ENCODE measurements at places on chromosomes 5 and 9. TPM values are rescaled to one million over a fixed set of nuclear protein-coding genes. Genes with fewer than 3 reads are reported as not detected.
A peak's percentile ranks its signal among the peaks of the same experiment; 100 is the strongest.

Gene SLC34A1
- 181 TPM for polyA plus RNA-seq

Gene DDX41
- 107 TPM for polyA plus RNA-seq

Gene LCN2
- 1.2 TPM for polyA plus RNA-seq

- DNase-seq = no peak
Measured at GRCh38 chr5:39657943-39658342, 233.2 kb upstream of the DAB2 start.

- DNase-seq = no peak
Measured at GRCh38 chr5:114434396-114435219, 72.7 kb downstream of the KCNN2 start.

DNA sequence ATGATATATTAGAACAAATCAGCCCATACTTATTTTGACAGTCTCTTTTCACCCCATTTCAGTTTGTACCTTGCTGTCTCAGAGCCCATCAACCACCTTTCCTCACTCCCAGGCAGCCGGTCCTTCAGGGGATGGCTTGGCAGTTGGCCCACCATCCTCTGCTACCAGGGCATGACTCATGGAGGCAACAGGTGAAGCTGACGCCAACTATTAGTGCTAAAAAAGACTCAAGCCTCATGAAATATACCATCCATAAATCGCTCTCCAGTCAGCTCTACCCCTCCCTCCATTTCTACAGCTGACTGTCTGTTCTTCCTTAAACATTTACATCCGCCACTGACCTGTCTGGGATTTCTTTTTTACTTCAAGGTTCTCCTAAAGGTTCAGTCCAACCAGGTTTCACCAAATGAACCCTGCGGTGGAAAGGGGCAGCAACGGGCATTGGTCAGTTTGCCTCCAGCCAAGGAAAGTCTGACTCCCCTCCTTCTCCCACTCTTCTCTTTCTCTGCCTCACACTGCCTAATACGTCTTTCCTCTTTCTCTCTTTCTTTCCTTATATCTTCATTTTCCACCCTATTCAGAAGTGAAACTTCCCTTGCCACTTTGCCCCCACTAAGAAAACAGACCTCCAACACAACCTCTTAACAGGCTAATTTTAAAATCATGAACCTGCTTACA, 439.1 kb downstream of the RAB3C start:
- DNase-seq = no peak

GRCh38 chr9:35537913-35538312, 48.0 kb downstream of the RUSC2 start:
- no peak for DNase-seq

Gene NUTM2G
- polyA plus RNA-seq = 0.31 TPM

GRCh38 chr5:56951126-56951945, 587 bp downstream of the MIER3 start:
- DNase-seq = peak; percentile 30

Gene NOXA1
- 4.8 TPM for polyA plus RNA-seq

Gene AHRR
- 3.1 TPM for polyA plus RNA-seq

Gene PCDHGA2
- 6.0 TPM for polyA plus RNA-seq

GRCh38 chr9:110755179-110755578, 86.6 kb downstream of the MUSK start:
- DNase-seq = no peak

Gene STING1
- 36.8 TPM for polyA plus RNA-seq

DNA sequence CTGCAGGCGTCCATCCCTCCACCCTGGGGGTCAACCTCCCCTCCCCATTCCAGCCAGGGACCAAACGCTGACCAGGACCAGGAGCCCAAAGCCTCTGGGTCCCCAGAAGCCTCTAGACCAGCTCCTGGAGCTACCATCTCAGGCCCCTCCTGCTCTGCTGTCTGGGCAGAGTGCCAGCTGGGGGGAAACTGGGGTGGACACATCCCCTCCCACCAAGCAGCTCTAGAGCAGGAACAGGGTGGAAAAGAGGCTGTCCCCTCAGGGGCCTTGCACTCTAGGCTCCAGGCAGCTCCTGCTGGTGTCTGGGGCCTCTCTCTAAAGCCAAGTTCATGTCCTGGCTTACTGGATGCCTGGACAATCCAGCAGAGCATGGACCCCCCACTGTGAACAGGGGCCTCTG, 4.4 kb downstream of the SSNA1 start:
- no peak for DNase-seq

- no peak for DNase-seq
Measured at GRCh38 chr5:141951332-141951781, 6.6 kb downstream of the PCDH12 start.

DNA sequence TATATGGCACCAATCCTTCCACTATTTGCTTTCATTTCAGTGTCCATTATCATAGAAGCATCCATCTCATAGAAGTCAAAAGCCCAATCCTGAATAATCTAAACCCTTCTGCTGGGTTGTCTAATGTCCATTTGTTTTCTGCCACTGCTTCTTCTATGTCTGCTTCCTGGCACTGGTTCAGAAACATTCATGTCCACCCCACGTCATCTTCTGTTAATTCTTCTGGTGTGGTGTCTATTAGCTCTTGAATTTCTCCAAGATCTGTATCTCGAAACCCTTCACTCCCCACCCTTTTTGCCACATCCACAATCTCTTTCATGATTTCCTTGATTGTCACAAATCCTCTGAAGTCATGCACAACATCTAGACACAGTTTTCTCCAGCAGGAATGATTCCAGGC, 23.2 kb upstream of the GOLGA1 start:
- no peak for DNase-seq

GRCh38 chr9:89750117-89750791, 145.4 kb downstream of the GADD45G start:
- DNase-seq = peak; percentile 52

Gene IGFBPL1
- polyA plus RNA-seq = 1.4 TPM

DNA sequence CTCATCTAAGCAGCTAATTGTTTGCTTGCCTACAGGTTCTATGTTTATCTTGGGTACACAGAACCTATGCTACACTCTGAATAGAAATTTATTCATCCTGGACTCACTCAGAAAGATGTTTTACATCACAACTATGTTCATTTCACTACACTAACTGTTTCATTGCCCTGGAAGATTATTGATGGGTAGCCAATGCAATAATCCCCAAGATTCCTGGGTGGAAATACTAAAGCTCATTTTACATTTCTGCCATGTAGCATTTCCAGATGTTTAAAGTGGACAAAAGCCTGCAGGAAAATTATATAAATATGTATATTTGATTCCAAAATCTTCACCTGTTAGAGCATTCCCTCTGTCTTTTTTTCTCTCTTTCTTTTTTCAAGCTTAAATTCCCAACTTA, 51.9 kb upstream of the IL7R start:
- no peak for DNase-seq

DNA sequence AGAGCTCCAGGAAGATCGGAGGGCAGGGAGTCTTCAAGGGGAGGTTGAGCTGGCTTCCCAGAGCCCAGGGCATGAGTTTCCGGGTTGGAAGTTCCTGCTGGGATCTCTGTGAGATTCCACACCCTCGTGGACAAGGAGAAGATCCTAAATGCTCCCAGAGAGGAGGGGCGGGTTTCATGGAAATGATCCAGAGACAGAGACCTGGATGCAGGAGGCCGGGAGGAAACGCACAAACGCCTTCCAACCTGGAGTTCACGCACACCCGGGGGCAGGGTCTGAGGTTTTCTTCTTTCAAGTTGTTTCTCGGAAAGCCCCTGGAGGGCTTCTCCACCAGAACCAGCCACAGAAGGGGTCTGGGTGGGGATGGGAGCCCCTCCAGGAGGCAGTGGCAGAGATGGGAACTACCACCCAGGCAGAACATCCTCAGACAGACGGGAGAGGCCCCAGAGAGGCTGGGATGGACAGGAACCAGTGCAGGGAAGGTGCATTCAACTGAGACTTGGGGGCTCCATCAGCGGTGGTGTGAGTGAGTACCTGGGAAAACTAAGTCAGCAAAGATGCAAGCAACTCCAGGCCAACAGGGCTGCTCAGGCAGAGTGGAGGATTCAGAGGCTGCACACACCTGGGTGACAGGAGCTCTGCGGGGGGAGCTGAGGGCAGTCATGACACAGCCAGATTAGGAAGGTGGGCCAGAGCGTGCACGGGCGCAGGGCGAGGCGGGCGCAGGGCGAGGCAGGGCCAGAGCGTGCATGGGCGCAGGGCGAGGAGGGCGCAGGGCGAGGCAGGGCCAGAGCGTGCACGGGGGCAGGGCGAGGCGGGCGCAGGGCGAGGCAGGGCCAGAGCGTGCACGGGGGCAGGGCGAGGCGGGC, 52.1 kb upstream of the EXOC3 start:
- DNase-seq = no peak

Gene PCDHB16
- polyA plus RNA-seq = 7.6 TPM

GRCh38 chr5:111367115-111367514, 142.9 kb downstream of the CAMK4 start:
- no peak for DNase-seq

DNA sequence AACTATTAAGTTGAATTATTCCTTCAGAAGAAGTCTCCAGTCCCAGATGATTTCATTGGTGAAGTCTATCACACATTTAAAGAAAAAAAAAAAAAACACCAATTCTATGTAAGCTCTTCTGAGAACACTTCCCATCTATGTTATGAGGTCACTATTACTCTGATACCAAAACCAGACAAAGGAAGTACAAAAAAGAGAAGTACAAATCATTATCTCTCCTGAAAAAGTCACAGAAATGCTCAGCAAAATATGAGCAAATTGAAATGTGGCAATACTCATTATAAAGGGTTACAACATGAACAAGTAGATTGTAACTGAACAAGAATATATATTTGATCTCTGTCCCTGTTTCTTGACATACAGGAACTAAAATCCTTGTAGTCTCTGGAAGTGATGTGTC, 280.4 kb downstream of the TLE1 start:
- no peak for DNase-seq

DNA sequence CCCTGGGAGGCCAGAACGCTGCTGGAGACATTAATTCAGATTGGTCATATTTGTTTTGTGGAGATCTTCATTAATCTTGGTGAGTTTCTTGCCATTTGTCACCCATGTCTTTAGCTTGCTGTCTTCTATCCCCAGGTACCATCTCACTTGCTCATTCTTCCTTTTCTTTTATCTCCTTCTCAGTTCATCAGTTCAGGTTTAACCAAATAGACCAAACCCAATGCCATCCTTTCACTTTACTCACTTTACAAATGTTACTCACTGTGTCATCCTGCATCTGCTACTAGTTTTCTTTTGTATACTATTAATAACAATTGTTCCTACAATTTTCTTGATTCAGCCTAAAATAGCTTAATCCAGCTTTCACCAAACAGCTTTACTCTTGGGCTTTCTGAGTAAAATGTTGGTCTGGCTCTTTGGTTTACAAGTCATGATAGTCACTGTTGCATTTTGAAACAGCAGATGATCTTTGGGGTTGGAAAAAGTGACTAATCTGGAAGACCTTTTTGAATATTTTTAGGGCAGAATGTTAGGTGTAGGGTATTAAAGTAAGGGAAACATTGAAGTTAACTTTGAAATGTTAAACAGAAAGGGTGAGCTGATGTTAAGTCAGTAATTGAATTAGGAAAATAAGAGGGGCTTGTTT, 246.9 kb downstream of the ZSWIM6 start:
- DNase-seq = no peak

DNA sequence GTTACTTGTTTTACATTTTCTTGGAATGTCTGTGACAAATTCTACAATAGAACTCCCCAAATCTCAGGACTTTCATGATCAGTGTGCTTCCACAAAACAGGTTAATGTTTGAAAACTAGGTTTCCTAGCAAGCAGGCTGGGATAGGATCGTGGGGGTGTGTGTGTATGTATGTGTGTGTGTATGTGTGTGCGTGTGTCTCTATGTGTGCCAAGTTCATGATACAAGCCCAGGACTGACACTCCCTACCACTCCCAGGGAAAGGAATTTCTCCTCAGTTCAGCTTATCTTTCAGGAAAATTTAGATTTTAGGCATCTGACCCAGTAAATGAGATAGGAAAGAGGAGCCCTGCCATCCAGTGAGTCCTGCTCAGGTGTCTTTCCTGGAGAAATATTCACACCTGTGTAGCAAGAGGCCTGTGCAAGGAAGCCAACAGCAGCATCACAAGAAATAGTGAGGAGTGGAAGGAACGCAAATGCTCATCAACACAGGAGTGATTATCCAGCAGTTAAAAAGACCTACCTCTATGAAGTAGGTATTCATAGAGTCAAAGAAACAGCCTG, 13.8 kb upstream of the ABLIM3 start:
- DNase-seq = no peak

Gene GRIA1
- polyA plus RNA-seq = 3.4 TPM

DNA sequence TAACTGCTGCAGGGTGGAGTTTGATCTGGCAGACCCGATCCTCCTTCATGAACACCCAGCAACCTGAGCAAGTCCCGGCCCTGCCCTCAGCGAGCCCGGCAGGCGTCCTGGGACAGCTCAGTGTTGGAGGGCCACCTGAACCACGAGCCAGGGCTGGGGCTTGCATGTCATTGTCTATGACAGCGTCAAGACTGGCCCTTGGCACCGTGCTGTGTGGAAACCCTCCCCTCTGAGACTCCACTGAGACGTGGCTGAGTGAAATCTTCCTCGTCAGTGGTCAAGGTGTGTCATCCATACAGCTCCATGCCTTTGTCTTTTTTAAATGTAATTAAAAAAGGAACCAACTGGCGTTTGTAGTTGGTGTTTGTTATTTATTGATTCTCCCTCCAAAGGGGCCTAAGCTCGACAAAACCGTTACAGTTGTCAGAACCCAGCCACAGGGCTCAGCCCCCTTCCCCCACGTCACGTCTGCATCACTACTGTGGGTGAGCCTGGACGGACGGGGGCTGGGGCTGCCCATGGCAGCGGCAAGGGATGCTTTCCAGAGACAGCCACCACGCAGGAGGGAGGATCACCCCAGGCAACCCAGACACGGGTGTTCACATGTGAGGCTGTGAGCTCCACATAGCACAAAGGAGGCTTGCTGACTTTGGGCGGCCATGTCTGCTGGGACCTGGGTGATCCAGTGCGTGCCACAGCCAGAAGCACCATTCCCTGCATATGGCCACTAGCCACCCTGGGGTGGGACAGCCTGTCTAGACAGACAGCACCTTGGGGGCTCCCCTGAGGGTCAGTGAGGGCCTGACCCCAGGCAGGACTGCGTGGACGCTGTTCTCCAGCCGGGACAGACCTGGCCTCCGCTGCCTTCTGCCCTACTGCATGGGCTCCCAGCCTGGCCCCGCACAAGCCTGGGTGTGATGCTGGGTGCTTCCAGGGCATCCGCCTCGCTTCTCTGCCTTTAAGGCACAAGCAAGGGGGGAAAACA, 7.3 kb downstream of the UCK1 start:
- DNase-seq = no peak

DNA sequence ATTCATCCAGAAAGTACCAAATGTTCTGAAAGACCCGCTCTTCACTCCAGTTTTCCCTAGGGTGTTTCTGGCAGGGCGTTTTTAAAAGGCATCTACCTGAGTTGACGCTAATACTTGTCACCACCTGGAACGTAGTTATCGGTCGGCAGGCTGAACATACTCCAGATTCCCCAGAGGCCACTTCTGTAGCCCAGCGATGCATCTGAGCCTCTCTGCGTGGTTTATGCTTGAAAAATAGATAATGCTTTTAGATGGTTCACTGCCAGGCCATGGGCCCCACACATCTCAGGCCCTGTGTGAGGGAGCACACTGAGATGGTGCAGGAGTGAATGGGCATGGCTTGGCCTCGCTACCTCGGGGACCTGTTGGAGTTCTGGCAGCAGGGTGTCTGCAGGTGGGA, 33.0 kb upstream of the NCS1 start:
- DNase-seq = no peak

GRCh38 chr5:68555907-68556681, 340.5 kb downstream of the PIK3R1 start:
- no peak for DNase-seq
